ENCODE measurements at places on chromosomes 7 and 10.

- DNase-seq, result no peak
These were observed 4.1 kb upstream of the CTBP2 start for GRCh38 chr10:125164421-125164820.

- DNase-seq, result no peak
These were observed 72.7 kb downstream of the LHPP start for GRCh38 chr10:124534231-124534798.

- no peak for DNase-seq
These were observed 331.9 kb upstream of the NUPR2 start for GRCh38 chr7:56447864-56448693.

GRCh38 chr10:21234761-21235160, 290.7 kb downstream of the SKIDA1 start:
- DNase-seq, result no peak

GRCh38 chr7:2193575-2194305, 39.0 kb downstream of the MAD1L1 start:
- no peak for DNase-seq

DNA sequence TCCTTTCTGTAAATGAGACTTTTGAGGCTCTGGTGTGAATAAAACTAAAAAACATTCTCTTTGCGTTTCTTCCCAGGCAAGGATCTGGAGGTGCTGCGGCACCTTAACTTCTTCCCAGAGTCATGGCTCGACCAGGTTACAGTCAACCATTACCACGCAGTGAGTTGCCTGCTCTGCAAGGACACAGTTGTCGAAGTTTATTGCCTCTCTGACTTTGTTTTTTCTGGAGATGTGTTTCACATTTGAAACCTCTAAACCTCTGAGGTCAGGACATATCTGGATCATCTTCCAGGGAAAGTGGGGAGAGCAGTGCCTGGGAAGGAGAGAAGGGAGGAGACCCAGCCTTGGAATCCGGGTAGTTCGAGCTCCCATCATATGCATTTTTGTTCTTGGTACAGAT, 43.4 kb upstream of the PLEKHA1 start:
- no peak for DNase-seq

DNA sequence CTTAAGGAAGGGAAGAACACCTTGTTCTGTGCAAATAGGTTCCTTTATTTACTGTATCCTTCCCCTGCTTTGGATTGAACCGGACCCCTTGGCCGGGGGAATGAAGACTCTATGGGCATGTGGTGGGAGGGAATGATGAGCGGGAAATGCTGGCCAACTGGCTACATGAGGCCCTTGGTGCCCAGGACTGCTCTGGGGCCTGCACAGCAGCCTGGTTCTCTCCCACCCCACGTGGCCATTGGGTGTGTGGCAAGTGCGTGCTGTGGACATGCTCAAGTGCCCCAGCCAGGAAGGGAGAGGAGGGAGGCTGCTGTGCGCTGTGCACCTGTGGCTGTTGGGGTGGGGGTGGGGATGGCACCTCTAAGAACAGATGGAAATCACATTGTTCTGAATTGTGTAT, 917.0 kb upstream of the GHITM start:
- DNase-seq, result no peak

- no peak for DNase-seq
These were observed 56.8 kb upstream of the LANCL2 start for GRCh38 chr7:55308186-55308929.

GRCh38 chr7:81665236-81665635, 104.6 kb downstream of the HGF start:
- no peak for DNase-seq

- DNase-seq, result no peak
These were observed 39.7 kb upstream of the TNKS2 start for GRCh38 chr10:91758303-91759146.

GRCh38 chr10:48215486-48216203, 58.9 kb downstream of the FRMPD2 start:
- peak; percentile 42 for DNase-seq

DNA sequence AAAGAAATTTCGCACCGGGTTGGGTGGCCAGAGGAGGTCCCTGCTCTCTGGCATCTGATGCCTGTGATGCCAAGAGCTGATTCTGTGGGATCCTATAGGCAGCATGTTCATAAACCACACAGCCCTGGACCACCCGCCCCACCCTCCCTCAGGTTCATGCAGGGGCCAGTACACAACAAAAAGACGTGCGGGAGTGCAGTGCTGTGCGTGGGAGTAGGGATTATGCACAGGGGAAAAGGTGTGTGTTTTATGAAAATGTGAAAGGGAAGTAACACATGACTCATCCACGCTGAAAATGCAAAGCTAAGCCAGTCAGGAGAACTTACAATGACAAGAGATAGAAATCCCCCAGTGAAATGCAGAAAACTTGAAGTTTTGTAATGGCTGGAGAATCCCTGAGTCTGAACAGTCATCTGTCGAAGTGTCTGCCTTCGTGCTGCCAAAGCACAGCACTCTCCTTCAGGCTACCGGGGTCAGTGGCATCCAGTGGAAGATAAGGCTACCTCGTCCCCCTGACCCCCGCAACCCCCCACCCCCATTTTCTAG, 1.1 kb downstream of the KIAA1217 start:
- peak; percentile 59 for DNase-seq

- no peak for DNase-seq
These were observed 319.2 kb upstream of the LRRN3 start for GRCh38 chr7:110771717-110772116.

DNA sequence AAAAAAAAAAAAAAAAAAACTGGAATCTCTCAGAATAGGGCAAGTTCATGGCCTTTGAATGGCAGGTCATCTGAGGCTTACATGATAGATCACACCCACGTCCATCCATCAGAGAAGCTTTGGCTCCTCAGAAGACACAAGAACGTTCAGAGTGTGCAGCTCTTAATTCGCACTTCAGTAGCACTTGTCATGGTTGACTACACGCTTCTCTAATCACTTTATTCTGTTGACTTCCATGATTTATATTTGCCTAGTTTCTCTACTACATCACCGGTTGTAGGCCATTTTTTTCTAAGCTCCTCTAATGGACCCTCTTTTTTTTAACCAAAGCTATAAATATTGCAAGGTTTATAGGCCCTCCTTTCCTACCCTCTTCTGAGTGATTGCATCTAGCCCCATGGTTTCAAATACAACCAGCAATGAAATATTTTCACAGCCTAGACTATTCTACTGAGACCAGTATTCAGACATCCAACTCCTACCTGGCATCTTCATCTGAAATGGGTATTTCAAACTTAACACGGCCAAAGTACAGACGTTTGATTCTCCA, 305.4 kb upstream of the CELF2 start:
- no peak for DNase-seq

DNA sequence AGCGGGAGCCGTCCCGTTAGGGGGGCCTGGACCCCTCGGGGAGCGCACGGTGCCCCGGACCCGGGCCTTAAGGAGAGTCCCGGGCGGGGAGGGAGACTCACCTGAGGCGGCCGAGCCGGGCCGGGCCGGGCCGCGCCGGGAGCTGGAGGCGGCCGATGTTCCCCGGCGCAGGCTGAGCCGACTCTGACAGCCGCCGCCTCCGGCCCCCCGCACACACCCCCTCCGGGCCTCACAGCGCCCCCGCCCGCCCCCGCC, at the start of gene ACHE:
TSS of gene ACHE (minus strand) at position 188 of the 255 bp plus-strand sequence. CDS start 1,656 bp downstream, outside the sequence.
- no peak for DNase-seq

- no peak for DNase-seq
These were observed 53.7 kb downstream of the LRRC17 start for GRCh38 chr7:102966465-102966864.

GRCh38 chr10:34746094-34746493, 69.0 kb downstream of the PARD3 start:
- DNase-seq, result no peak

GRCh38 chr7:47180516-47180826, 401.4 kb downstream of the TNS3 start:
- DNase-seq, result no peak

DNA sequence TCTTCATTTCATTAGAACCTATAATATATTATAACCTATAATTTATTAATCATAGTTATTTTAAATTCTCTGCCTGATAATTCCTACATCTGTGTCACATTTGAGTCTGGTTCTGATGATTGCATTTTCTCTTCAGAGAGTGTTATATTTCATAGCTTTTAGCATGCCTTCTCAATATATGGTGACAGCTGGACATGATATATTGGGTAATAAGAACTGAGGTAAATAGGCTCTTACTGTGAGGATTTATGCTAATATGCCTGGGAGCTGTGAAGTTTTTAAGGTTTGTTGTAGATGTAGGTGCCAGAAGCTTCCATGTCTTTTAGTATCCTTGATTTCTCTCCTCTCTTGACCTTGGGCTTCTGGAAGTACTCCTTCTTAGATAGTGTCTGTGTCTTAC, 325.9 kb upstream of the SEMA3D start:
- DNase-seq, result no peak

- DNase-seq, result no peak
These were observed 7.5 kb downstream of the MTG1 start for GRCh38 chr10:133401500-133401899.

DNA sequence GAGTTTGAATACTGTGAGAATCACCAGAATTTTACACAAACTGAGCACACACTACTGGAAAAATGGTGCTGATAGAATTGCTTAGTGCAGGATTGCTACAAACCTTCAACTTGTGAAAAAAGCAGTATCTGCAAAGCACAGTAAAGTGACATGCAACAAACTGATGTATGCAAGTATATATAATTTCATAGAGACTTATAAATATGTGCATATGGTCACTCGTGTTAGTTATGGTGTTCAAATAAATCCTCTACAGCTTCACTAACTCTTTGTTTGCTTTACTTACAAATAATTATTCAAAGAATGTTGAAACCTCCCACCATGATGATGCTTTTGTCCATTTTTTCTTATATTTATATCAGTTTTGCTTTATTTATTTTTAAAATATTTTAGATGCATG, 1130.9 kb upstream of the CELF2 start:
- DNase-seq, result no peak

DNA sequence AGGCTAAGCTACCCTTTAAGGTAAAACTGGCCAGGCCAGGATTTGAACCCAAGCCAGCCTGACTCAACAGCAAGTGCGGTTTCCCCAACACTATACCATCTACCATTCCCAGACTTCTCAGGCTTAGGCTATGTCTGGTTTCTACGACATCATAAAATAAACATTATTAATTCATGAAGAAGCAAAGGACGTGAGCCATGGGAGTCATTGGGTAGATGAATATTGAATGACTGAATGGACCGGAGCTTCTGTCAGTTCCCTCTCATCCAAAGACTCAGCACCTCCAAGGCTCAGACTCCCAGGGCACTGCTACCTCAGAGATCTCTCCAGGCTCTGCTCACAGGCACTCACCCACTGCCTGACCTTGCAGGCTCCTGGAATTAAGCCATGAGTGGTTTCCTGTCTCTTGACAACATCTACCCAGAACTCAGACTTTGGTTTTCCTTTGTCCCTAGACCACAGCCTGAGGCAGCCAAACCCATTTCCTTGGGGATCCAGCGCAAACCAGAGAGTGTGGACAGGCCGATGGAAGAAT, 64.6 kb upstream of the STEAP1B start:
- DNase-seq, result no peak

DNA sequence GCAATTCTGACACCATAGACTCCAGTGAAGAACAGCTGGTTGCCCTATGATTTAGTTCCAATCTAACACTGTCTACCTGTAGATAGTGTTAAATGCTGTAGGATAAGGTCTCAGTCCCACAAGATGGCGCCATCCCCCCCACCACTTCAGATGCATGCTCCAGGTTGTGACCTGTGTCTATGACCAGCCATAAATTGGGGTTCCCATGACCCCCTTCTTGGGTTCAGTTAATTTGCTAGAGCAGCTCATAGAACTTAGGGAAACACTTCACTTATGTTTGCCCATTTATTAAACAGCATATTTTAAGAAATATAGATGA, 13.1 kb downstream of the CCSER2 start:
- no peak for DNase-seq

GRCh38 chr10:116055252-116055916, 217.6 kb downstream of the GFRA1 start:
- no peak for DNase-seq

DNA sequence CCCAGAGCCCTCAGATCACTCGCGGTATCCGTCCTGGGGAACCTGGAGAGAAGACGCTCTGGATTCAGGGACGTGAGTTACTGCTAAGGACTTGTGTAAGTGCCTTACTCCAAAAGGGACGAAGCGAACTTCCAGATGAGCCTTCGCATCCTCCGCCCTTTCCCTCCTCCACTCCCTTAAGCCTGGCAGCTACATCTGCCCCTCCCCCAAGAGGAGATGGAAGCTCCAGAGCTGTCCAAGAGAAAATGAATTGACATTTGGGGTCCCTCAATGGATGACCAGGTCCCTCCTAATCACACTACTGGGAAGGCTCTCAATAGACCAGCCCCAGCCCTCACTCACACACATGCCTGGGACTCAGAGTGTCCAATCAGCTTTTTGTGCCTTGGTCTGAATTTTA, 31.3 kb upstream of the GDF10 start:
- DNase-seq, result no peak

DNA sequence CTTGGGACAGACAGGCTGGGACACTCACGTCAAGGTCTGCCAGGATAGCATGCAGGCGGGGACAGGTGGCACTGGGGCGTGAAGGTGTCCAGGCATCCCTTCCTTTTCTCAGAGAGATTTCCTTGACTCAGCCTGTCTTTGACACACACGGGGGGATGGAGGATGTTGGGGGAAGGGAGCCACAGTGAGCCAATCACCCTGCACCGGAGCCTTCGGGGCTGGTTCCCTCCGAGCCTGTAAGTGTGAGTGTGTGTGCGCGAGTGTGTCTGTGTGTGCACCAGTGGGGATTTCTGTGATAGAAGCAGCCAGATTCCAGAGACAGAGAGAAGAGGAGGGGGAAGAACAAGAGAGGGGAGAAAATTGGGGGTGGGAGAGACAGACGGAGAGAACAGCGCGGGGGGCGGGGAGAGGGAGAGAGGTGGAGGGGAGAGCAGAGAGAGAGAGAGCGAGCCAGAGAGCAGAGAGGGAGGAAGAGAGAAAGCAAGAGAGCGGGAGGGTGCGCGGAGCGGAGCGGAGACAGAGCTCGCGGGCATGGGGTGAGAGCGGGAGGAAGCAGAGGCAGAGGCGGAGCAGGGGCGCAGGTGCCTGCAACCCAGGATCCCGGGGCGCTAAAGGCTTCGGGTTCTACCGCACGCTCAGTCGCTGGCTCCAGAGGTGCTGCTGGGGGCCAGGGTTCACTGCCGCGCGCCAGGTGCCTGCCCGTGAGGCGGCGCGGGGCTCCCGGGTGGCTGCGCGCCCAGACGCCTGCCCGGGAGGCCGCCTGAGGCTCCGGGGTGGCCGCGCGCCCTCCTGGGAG, 466 bp upstream of the GPR26 start:
- no peak for DNase-seq

DNA sequence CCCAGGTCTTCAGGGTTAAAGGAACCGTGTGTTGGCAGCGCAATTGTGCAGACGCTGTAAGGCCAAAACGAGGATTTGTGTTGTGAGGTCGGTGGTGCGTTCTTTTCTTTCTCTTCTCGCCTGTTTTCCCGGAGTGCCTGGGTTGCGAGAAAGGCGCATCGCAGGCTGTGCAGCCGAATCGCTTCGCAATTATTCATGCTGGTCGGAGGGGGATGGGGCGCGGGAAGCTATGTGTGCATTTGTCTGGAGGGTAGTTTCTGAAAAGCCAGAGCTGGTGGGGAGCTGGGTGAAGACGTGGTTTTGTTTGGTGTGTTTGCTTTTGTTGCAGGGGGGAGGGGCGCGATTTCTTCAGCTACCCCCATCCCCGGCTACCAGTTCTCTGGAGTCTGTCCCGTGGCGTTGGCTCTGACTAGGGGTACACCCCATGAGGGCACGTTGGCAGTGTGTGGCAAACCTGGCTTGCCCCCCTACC, 2.1 kb downstream of the MXI1 start:
- DNase-seq, result no peak

Data from stimulated activated CD4-positive, alpha-beta T cell treated with anti-CD3 and anti-CD28 coated beads, Interleukin-12 subunit alpha, Interleukin-12 subunit beta, amount 100 ng/mL, for 48 hours (primary cell).